ENCODE measurements at places on chromosomes 2 and 18.

DNA sequence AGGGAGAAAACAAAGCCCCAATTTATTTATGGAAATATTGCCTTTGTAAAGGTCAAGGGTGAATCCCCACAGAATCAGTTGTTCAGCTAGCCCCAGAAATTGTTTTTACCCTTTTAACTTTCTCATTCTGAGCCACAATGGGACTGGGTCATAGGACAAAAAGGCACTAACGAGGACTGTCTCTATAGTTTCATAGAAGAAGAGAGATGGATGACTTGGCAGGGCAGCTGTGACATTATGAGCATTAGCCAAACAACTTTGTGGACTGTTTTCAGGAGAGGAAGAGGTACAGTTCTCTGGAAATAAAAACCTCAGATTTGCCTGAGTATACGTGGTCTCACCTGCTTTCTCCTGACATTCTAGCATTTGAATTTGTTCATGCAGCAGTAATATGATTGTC, 1155.8 kb upstream of the CHAC2 start:
- DNase-seq: no peak

DNA sequence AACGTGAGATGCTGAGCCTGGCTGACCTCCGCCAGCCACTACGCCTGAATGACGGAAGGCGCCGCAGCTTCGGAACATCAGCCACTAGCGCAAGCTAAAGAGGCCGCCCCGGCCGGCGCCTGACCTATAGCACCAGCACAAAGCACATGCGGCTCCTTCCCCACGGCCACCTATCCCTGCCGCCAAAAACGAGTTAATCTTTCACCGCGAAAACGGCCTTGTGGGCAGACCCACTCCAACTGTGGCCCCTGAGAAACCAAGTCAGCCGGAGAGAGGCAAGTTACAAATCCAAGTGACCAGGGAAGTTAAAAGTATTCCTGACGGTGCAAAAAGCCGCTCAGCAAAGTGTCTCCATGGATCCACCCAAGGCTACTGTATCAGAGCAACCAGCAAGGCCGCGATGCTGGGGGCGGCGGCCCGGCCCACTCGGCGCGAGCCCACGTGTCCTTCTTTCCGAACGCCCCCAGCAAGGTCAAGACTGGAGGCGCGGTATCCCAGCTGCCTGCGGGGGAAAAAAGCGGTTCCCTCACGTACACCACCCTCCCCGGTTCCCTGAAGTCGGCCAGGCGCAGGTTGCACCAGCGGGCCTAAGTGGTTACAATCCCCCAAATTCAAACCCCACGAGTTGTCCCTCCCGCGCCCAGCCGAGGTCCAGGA, 575 bp downstream of the HSPD1 start:
- peak; percentile 67 for DNase-seq

DNA sequence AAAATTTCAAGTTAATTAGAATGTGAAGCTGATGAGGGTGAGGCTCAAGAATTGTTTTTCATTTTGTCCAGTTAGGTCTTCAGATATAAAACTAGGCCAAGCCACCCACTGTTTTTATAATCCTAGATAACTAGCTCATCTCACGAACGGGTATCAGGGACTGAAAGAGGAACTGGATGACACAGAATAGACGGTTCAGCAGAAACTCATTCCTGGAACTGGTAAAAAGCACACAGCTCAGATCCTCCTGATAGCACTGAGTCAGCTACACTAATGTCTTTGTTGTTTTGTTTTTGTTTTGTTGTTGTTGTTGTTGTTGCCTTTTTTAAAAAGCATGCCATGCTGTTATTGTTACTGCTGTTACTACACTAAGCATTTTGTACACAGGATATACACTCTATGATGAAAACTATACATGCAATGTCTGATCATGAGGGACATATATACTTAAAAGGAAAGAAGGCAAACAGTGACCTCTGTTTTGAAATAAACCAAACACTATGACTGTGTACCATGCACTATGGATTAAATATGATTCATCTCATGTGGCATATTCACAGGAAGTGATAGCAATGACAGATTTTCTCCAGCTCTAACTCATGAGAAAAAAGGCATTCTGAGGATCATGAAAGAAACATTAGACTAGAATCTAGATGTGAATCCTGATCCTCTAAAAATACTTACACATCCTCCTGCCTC, 437.6 kb downstream of the NCKAP5 start:
- no peak for DNase-seq

- no peak for DNase-seq
These were observed 8.2 kb downstream of the ADAM17 start for GRCh38 chr2:9547262-9547991.

DNA sequence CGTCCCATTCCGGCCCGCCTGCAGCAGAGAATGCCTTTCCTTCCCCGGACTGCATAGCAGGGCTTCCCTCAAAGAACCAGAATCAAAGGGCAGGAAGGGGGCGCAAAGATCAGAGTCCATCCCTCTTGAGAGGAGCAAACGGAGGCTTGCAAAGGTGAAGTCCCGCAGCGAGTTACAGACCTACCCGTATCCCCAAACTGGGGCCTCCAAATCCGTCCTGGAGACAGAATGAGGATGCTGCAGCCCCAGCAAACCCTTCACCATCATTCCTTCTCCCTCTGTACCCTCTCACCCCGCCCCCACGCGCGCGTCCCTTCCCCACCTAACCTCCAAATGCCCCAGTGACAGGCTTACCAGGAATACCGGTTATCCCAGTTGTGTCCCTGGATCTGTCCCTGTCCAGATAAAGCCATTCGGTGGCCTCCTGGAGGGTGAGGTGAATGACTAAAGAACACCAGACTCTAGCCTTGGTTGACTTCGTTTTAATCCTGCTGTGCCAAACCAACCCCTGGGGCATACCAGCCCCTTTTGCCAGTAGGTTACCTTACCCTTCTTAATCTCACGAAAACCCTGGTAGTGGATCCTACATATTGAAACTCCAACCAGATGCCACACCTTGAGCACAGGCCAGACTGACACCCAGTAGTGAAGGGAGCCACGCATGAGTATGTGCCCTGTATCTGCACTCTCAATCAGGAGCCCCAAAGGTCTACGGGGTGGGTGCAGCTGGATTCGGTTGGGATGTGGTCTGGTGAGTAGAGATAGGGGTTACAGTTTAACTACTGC, 961 bp upstream of the SLC40A1 start:
- peak; percentile 37 for DNase-seq

DNA sequence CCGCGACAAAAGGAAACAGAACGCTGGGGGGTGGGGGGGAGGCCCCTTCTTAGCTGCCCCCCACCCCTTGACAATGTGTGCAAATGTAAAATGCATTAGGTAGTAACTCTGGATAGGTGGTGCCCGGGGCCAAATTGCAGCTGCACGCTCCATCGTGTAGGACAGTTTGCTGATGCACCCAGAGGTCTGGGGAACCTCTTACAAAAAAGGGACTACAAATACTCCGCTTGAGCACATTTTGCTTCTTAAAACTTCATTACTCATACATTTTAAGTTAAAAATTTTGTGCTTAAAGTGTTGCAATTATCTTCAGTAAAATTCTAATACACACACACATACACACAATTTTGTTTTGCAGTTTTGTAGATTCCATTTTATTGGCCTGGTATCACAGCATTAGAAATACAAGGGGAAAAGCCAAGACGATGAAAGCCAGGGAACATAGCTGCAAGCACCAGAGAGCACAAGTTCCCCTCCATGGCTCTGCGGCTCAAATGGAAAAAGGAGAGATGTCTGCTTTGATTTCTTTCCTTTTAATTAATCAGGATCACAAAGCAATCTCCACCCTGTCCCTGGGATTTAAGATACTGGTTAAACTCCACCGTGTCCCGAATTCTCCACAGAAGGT, 582.1 kb downstream of the ZEB2 start:
- DNase-seq: no peak

DNA sequence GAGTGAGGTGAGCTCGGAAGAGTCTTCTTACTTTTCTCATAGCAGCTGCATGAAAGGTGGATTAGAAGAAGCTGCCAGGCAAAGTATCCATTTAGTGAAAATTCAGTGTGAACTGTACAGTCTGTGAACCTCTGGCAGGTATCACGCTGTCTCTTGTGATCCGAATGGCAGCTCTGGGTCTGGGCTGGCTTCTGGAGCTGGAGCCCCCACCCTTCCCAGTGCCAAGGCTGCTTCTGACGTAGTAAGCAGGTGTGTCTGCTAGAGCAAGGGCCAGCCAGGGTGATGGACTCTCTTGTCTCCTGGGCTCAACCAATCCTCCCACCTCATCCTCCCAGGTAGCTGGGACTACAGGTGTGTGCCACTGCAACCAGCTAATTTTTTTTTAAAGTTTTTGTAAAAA, 14.0 kb upstream of the NTSR2 start:
- no peak for DNase-seq

- no peak for DNase-seq
These were observed 28.3 kb upstream of the ASAP2 start for GRCh38 chr2:9178110-9178903.

DNA sequence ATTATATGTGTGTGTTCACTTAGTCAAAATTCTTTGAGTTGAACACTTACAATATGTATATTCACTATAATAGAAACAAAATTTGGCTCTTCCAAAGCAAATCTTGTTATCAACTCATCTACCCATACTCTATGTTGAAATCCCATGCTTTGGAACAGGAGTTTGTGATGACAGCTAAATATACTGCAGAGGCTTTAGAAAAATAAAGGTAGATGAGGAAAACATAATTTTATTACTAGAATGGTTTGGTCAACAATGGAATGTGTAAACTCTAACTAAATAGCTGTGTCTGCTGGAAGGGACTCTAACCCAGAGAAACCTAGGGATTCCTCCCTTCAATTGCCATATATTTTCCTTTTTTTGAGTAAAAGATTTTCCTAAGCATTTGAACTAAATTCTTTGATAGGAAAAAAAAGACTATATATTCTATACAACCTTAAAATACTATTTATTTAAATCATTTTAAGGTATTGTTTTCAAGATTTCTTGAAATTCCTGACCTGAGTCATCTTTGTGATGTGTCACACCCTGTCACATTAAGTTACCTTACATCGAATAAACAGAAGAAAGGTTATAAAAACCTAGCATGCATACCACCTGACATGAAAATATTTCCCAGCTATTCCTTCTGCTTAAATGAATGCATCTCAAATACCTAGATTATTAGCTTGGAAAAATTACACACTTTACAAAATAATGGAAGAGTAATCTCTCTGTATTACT, 175.5 kb downstream of the OTX1 start:
- DNase-seq: no peak

GRCh38 chr2:226984750-226985582, 149.1 kb downstream of the RHBDD1 start:
- DNase-seq: peak; percentile 42

DNA sequence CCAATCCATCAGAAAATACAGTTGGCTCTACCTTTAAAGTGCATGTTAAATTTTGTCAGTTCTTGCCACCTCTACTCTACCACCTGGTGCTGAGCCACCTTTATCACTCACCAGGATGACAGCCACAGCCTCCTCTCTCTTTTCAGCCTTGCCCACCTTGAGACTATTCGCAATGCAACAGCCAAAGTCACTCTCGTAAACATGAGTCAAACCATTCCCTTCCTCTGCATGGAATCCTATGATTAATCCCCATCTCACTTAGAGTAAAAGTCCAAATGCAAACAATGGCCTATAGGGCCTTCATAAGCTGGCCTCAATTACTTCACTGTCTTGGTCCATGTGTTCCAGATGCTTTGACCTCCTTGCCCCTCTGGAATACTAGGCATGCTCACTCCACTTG, 5.8 kb upstream of the OSBPL6 start:
- DNase-seq: no peak

DNA sequence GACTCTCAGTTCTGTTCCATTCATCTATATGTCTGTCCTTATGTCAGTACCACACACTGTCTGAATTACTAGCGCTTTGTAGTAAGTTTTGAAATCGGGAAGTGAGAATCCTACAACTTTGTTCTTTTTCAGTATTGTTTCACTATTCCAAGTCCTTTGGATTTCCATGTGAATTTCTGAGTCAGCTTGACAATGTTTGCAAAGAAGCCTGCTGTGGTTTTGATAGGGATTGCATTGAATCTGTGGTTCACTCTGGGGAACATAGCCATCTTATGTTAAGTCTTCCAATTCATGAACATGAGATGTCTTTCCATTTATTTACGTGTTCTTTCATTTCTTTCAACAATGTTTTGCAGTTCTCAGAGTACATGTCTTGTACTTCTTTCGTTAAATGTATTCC, 15.0 kb downstream of the SLC3A1 start:
- DNase-seq: no peak

All from activated naive CD4-positive, alpha-beta T cell treated with anti-CD3 and anti-CD28 coated beads, Interleukin-2, amount 10 ng/mL, durations not matched to agents 7 days and 5 days (primary cell).